ENCODE measurements at places on chromosomes 1 and 21. TPM values are rescaled to one million over a fixed set of nuclear protein-coding genes. Genes with fewer than 3 reads are reported as not detected.
A peak's percentile ranks its signal among the peaks of the same experiment; 100 is the strongest.

- H3K4me3 ChIP-seq, result no peak overlapping the region
- H3K4me1 ChIP-seq, result no peaks in the 10 kb centered on the region
- H3K27ac ChIP-seq, result no peak overlapping the region
- no peak for DNase-seq
Measured at GRCh38 chr1:47849005-47849521, 148.1 kb downstream of the TRABD2B start.

The MROH9 gene
- not detected for total RNA-seq

The CA6 gene
- not detected for total RNA-seq

- no peaks in the 10 kb centered on the region for H3K36me3 ChIP-seq
- H3K4me3 ChIP-seq, result no peak overlapping the region
- no peak overlapping the region for H3K27ac ChIP-seq
Measured at GRCh38 chr1:36802018-36802417, 232.3 kb downstream of the GRIK3 start.

- no peak overlapping the region for H3K4me3 ChIP-seq
- DNase-seq, result no peak
- H3K4me1 ChIP-seq, result peaks cover 32% of the 10 kb centered on the region
- no peak overlapping the region for H3K27ac ChIP-seq
- H3K36me3 ChIP-seq, result peaks cover 12% of the 10 kb centered on the region
Measured at GRCh38 chr1:150479927-150480352, 7.3 kb upstream of the TARS2 start.

GRCh38 chr1:1779691-1780597 is 1.7 kb upstream of the NADK start:
- peak; percentile 30 for DNase-seq
- H3K4me3 ChIP-seq, result peak overlapping the region; percentile 77

- peak overlapping the region; percentile 85 for H3K27ac ChIP-seq
- DNase-seq, result no peak
- H3K4me1 ChIP-seq, result peaks cover 27% of the 10 kb centered on the region
Measured at GRCh38 chr21:43866260-43866629, 1.2 kb downstream of the AGPAT3 start.

GRCh38 chr1:208161656-208162375 is 82.4 kb downstream of the PLXNA2 start:
- no peak overlapping the region for H3K4me3 ChIP-seq
- H3K4me1 ChIP-seq, result peaks cover 15% of the 10 kb centered on the region
- no peaks in the 10 kb centered on the region for H3K36me3 ChIP-seq

- no peaks in the 10 kb centered on the region for H3K27me3 ChIP-seq
- H3K4me3 ChIP-seq, result no peak overlapping the region
- peaks cover 61% of the 10 kb centered on the region for H3K4me1 ChIP-seq
- DNase-seq, result no peak
- H3K36me3 ChIP-seq, result peaks cover 6% of the 10 kb centered on the region
Measured at GRCh38 chr1:206716870-206717673, 32.4 kb downstream of the MAPKAPK2 start.

GRCh38 chr21:44903050-44903685 is 17.5 kb downstream of the ITGB2 start:
- no peak overlapping the region for H3K4me3 ChIP-seq
- no peak for DNase-seq
- H3K36me3 ChIP-seq, result peaks cover 5% of the 10 kb centered on the region
- H3K27ac ChIP-seq, result no peak overlapping the region

DNA sequence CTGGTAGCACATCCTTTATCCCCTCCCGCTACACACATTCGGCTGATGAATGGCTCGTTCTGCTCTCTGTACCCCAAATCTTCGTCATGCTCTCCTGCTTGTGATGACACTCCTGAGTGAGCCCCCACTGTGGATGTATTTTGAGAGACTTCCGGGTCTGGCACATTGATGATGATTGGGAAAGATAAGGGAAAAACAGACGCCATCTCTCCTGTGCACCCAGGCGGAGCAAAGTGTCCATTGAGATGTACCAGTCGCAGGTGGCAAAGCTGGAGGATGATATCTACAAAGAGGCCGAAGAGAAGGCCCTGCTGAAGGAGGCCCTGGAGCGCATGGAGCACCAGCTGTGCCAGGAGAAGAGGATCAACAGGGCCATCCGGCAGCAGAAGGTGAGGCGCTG is 27.9 kb upstream of the EFHD2 start:
- H3K27me3 ChIP-seq, result peaks cover 37% of the 10 kb centered on the region
- no peaks in the 10 kb centered on the region for H3K36me3 ChIP-seq
- no peak overlapping the region for H3K27ac ChIP-seq

GRCh38 chr1:77499466-77499865 is 183.0 kb downstream of the ZZZ3 start:
- no peaks in the 10 kb centered on the region for H3K4me1 ChIP-seq
- H3K4me3 ChIP-seq, result no peak overlapping the region
- DNase-seq, result no peak
- H3K27ac ChIP-seq, result no peak overlapping the region
- peaks cover 14% of the 10 kb centered on the region for H3K27me3 ChIP-seq

DNA sequence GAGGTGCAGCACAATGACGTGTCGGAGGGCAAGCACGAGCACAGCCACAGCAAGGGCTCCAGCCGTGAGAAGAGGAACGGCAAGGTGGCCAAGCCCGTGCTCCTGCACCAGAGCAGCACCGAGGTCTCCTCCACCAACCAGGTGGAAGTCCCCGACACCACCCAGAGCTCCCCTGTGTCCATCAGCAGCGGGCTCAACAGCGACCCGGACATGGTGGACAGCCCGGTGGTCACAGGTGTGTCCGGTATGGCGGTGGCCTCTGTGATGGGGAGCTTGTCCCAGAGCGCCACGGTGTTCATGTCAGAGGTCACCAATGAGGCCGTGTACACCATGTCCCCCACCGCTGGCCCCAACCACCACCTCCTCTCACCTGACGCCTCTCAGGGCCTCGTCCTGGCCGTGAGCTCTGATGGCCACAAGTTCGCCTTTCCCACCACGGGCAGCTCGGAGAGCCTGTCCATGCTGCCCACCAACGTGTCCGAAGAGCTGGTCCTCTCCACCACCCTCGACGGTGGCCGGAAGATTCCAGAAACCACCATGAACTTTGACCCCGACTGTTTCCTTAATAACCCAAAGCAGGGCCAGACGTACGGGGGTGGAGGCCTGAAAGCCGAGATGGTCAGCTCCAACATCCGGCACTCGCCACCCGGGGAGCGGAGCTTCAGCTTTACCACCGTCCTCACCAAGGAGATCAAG is 107.5 kb upstream of the VAMP3 start:
- DNase-seq, result no peak
- peaks cover 29% of the 10 kb centered on the region for H3K27me3 ChIP-seq
- H3K36me3 ChIP-seq, result no peaks in the 10 kb centered on the region

- H3K4me3 ChIP-seq, result peak within 1 kb of the TSS; percentile 43
- H3K4me1 ChIP-seq, result no peaks in the 10 kb centered on the region
- H3K27ac ChIP-seq, result no peak within 1 kb of the TSS
- peaks cover 98% of the 10 kb centered on the region for H3K27me3 ChIP-seq
- DNase-seq, result peak; percentile 14
- H3K36me3 ChIP-seq, result no peaks in the 10 kb centered on the region
Measured at GRCh38 chr1:52601991-52602855, at the start of gene GPX7. GPX7 (plus strand) TSS chr1:52602371; CDS start chr1:52602410, 39 bp downstream.

DNA sequence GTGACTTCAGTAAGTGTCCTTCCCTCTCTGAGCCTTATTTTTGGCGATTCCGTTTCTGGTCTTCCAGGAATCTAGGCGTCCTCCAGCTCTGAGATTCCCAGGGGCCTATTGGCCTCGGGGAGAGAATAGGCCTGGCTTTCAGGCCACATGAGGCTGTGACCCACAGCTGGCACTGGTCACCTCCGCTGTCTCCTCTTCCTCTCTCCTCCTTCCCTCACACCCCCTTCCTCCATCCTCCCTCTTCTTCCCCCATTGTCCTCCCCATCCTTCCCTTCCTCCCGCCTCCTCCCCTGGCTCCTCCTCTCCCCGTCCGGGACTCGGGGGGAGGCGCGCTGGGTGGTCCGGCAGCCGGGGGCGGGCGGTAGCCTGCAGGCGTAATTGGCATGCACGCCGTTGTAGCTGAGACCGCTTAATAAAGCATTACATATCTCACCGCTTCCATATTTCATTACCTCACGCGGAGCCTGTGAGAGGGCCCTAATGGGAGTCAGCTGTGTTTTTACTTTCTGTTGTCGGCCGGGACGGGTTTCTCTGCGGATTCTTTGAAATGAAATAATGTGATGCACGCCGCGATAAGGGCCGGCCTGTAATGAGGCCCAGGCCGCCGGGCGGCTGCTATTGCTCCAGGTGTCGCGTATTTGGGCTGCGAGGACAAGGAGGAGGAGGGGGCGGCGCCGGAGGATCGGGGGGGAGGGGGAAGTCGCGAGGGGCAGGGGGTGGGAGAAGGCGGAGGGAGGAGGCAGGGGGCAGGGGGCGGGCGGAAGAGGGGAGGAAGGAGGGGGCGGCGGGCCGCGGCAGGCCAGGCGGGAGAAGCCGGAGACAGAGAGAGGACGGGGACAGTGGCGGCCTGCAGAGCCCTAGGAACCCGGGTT is 95.3 kb downstream of the FOXD2 start:
- H3K4me1 ChIP-seq, result peaks cover under 1% of the 10 kb centered on the region
- no peaks in the 10 kb centered on the region for H3K36me3 ChIP-seq
- H3K27ac ChIP-seq, result no peak overlapping the region

The METTL13 gene
- 53.1 TPM for total RNA-seq

GRCh38 chr1:57789936-57790335 is 366.1 kb upstream of the DAB1 start:
- no peak for DNase-seq
- no peaks in the 10 kb centered on the region for H3K4me1 ChIP-seq
- H3K27me3 ChIP-seq, result no peaks in the 10 kb centered on the region
- no peak overlapping the region for H3K4me3 ChIP-seq

DNA sequence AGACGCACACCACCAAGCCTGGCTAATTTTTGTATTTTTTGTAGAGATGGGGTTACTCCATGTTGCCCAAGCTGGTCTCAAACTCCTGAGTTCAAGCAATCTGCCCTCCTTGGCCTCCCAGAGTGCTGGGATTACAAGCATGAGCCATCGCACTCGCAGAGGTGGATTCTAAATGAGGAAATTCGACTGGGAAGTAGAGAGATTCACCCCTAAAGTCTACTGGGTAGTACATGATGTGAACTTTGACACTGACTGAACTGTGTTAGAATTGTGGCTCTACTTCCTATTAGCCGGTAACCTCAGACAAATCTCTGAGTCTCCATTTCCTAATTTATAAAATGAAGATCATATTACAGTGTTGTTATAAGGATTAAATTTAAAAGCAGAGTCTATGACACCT is 276.0 kb upstream of the NR5A2 start:
- H3K27ac ChIP-seq, result no peak overlapping the region
- no peak for DNase-seq
- H3K4me3 ChIP-seq, result no peak overlapping the region
- no peaks in the 10 kb centered on the region for H3K4me1 ChIP-seq
- no peaks in the 10 kb centered on the region for H3K27me3 ChIP-seq
- H3K36me3 ChIP-seq, result no peaks in the 10 kb centered on the region

GRCh38 chr1:96095849-96096612 is 625.6 kb upstream of the PTBP2 start:
- H3K27me3 ChIP-seq, result no peaks in the 10 kb centered on the region
- no peaks in the 10 kb centered on the region for H3K4me1 ChIP-seq
- no peaks in the 10 kb centered on the region for H3K36me3 ChIP-seq
- H3K27ac ChIP-seq, result no peak overlapping the region

DNA sequence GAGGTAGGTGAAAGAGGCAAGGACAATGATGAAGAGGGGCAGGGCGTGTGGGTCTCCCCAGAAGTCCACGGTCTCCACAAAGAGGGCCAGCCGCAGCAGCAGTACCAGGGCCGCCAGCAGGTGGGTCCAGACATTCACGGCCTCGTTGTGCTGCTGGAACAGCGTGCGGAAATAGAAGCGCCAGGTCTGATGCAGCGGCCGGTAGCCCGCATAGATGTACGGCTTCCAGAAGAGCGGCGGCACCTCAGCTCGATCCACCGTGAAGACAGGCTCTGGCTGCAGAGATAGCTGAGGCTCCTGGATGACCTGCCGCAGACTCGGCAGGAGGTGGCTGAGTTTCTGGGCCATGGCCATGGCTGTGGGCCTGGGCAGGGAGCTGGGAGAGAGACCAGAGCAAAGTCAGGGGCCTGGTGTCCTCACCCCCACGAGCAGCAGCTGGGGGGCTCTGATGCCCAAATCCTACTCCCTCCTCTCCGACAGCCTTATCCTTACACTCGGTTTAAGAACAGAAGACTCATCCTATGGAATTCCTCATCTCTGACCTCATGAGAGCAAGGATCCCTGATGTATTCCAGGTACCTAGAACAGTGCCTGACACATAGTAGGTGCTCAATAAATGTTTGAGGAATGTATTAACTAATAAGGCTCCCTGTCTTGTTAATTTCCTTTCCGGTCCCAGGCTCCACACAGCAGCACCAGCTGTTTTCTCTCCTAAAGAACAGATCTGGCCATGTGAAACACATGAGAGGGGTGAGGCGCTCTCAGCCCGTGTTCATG is 4.4 kb upstream of the AUNIP start:
- no peak for DNase-seq
- H3K36me3 ChIP-seq, result peaks cover 34% of the 10 kb centered on the region
- H3K4me1 ChIP-seq, result peaks cover 21% of the 10 kb centered on the region

The ADORA1 gene
- total RNA-seq, result 1.5 TPM

The SERPINC1 gene
- total RNA-seq, result 0.59 TPM

GRCh38 chr1:19639999-19640362 is 4.1 kb upstream of the NBL1 start:
- no peak for DNase-seq
- H3K4me3 ChIP-seq, result no peak overlapping the region
- peaks cover 15% of the 10 kb centered on the region for H3K36me3 ChIP-seq
- peaks cover 23% of the 10 kb centered on the region for H3K4me1 ChIP-seq
- H3K27ac ChIP-seq, result peak overlapping the region; percentile 42

DNA sequence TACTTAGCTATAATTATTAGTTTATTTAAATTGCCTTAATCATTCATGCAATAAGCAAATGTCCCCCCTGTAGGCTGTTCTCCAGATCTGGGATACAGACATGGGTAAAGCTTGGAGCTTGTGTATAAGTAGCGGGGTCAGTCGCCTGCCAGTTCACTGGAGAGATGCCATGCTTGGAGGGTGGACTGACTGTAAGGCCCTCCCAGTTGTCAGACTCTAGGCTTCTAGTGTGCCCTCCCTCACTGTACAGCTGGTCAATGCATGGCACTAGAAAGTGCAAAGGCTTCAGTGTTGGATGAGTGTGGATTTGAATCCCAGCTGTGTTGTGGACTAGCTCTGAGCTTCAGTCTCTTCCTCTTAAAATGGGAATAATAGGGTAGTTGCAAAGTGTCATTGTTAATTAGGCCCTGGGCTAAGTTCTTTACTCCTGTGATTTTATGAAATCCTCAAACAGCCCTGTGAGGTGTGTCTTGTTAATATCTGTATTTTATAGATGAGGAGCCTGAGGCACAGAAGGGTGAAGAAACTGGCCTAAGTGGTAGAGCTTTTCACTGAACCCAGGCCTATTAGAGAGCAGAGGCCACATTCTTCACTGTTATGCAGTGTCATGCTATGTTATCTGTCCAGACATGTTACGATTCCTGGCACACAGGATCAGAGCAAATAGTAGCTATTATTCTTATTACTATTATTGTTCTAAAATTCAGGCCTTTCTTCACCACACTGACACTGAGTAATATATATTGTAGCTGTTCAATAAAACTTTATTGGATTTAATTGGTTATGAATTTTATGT is 85.9 kb downstream of the ROR1 start:
- H3K4me1 ChIP-seq, result peaks cover 8% of the 10 kb centered on the region
- no peaks in the 10 kb centered on the region for H3K36me3 ChIP-seq
- DNase-seq, result no peak
- H3K27me3 ChIP-seq, result no peaks in the 10 kb centered on the region

Data from Calu3 (cell line).